ENCODE measurements at places on chromosomes 3 and 15. TPM values are rescaled to one million over a fixed set of nuclear protein-coding genes. Genes with fewer than 3 reads are reported as not detected.

HDDC3 gene
- total RNA-seq = 12.0 TPM

GP5 gene
- total RNA-seq = 0.15 TPM

AQP9 gene
- total RNA-seq = not detected

GOLGA8J gene
- total RNA-seq = under 0.01 TPM

TRIM42 gene
- not detected for total RNA-seq

CFAP100 gene
- total RNA-seq = not detected
